GM13977 (cell line): ENCODE measurements at places on chromosomes 3 and 15.

DNA sequence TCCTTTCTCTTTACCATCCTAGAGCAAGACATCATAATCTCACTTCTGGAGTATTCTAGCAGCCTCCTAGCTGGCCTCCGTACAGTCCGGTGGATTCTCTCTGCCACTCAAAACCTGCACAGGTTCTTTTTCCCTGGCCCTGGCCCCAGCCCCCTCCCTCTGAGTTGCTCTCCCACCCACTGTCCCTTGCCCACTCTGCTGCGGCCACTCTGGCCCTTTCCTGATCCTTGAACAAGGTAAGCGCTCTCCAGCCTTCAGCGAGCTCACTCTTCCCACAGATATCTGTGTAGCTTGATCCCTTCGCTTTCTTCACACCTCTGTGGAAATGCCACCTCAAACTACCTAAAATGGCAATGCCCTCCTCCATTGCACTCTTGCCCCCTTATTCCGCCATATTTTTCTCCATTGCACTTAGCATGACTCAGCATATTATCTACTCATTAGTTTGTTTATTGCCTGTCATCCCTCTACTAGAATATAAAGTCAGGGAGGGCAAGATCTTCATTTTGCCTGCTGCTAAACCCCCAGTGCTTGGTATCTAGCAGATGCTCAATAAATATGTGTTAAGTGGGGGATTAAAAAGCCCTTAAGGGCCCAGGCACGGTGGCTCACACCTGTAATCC, 65.6 kb upstream of the ATP13A3 start:
- DNase-seq, result no peak

DNA sequence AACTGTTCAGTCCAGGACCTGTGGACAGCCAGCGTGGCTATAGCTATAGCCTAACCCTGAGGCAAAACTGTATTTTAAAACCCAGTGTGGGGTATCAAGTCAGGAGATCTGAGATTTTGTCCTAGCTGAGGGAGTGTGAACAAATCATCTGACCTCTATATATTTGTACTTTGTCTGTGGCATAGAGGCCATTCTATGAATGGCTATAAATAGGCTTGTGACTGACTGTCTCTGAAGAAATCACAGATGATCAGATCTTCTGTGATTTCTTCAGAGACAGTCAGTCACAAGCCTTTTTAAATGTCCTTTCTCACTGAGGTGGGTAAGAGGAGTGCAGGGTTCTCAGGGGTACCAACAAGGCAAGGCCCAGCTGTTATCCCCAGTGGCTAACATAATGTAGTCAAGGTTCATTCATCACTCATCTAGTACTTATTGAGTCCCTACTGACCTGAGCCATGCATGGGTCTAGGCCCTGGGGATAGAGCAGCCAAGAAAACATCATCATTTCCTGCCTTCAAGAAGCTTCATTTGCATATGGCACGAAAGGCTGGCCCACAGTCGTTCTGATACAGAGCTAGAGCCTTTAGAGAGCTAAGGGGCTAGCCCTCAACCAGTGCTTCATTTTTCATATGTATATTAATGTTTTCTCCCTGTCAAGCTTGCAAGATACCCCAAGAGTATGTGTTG, 53.3 kb downstream of the TIPARP start:
- no peak for DNase-seq

DNA sequence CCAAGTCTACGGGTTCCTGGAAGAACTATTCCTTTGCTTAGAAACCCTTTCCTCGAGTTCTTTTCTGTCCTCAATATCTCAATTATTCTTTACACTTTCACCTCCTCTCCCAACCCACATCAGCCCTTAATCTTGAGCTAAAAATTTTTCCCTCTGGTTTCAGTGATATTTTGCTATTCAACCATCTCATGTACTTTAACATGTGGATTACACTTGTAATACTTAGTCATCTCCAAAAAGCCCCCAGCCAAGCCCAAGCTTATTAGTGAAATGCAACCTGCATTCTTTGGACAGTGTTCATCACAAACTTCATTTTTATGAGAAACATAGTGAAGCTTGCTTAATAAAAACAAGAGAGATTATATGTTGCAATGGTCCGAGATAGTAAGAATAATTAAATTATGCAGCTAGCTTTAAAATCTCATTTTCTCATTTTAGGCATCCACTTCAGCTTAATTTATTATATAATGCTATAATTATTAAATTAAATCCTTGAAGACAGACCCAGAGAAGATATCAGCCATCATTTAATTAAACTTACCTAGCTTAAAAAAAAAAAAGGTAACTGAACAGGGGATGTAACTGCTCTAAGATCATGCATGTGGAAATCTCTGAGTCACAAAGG, 534.5 kb upstream of the TBL1XR1 start:
- no peak for DNase-seq

DNA sequence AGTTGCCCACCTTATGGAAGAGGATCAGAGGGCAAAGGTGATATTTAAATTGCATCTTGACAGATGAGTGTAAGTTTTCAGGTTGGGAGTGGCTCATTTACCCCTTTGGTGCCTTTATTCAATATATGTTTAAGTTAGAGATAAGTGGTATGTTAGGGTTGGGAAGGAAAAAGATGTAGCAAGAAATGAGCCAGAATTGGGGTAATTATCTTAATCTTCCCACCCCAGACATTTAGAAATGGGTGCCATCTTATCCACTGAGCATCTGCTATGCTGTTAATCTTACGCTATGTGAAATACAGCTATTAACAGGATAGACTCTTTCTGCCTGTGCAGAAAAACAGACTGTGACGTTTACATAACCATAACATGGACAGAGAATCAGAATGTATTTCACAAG, 6.3 kb downstream of the CMTM7 start:
- no peak for DNase-seq

DNA sequence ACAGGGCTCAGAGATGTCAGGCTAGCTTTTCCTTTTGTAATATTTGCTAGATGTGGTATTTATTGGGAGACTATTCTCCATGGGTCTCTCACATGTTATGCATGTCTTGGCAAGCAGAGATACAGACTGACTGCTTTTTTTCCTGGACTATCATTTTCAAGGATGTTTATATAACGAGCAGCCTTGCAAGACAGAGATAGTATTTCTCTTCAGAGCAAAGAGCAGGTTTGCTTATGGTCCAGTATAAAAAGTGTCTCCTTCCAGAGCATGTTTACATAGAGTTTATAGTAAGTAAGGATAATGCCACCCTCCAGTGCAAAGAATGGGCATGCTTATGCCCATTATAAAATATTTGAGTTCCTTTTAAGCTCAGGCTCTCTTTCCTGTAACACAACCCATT, 24.6 kb downstream of the GTF2E1 start:
- no peak for DNase-seq

- no peak for DNase-seq
Measured at GRCh38 chr15:75163150-75163564, 38.5 kb upstream of the C15orf39 start.

DNA sequence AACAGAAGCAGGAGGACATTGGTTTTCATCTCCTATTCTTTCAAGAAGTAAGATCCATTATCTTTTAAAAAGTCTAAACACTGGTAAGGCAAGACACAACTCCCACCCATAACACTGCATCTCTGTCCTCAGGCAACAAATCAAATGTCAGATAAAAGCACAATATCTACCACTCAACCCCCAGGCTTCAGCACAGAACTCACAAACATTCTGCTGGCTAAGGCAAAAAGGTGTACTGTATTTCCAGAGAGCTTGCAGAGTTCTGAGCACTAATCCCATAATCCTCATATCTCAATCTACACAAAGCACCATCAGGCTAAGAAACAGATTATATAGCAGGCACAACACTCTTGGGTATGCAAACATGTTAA, 20.9 kb downstream of the RAF1 start:
- DNase-seq, result no peak

GRCh38 chr3:139318431-139318816, 25.4 kb upstream of the MRPS22 start:
- no peak for DNase-seq
